ENCODE measurements at places on chromosomes 16 and 17.

DNA sequence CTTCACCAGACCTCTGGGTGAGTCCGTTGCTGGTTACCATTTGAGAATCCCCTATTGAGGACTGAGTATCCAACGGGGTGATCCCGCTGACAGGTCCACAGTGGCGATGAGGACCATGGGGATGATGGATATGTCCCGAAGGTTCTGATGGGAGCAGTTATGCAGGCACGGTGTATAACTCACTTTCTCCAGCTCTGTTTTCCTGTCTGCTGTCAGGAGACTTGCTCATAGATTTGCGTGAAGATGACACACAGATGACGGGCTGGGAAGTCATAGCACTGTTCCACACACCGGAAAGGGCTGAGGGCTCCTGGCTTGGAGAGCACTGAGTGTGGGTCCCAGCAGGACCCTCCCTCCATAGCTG is 22.2 kb upstream of the ADCY7 start:
- DNase-seq, result no peak

DNA sequence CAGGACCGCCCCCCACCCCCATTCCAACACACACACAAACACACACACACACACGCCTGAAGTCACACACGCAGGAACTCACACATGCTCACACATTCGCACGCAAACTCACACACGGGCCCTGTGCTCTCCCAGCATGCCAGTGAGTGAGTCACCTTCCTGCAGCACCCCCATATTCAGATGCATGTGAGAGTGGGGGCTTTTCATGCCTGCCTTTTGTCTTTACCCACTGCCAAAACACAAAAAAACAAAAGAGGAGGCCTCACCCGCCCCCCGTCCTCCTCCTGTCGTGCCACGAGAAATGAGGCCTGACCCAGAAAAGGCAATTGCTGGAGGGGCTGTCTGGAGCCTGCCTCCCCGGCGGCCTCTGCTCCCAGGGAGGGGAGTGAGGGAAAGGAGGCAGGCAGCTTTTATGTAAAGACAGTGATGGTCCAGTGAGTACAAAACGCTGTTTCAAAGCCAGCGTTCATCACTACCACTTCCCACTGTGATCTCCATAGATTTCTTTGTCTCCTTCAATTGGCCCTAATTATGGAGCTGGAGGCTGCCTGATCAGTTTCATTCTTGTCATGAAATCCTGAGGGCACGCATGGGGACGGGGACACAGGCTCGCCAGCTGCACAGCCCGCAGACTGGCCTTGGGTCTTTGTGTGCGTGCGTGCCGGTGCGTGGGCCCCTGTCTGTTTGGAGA is 29.5 kb upstream of the GSE1 start:
- no peak for DNase-seq

GRCh38 chr17:12242345-12242954 is 221.8 kb downstream of the MAP2K4 start:
- no peak for DNase-seq

- no peak for DNase-seq
Measured at GRCh38 chr16:66858740-66859396, 14.7 kb downstream of the CA7 start.

DNA sequence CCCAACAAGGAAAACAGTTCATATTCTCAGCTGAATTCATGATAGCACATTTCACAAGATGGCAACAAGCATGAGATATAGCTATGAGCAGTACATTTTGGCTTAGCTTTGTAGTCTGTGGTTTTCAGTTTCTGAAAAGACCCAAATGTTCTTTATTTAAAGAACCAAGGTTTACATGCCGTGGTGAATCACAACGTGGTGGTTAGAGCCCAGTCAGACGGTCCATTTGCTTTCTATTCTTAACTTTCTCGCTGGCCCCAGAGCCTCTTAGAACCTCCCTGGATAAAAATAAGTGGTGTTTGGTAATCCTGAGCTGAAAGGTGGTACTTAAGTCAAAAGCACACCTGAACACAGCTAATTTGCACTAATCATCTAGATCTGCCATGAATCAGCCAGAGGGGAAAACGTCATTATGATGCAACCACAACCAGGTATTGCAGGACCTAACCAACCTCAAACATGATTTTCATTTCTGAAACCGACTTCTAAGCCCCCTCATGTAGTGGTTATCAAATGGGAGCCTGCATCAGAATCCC is 18.6 kb upstream of the HAPSTR1 start:
- no peak for DNase-seq

DNA sequence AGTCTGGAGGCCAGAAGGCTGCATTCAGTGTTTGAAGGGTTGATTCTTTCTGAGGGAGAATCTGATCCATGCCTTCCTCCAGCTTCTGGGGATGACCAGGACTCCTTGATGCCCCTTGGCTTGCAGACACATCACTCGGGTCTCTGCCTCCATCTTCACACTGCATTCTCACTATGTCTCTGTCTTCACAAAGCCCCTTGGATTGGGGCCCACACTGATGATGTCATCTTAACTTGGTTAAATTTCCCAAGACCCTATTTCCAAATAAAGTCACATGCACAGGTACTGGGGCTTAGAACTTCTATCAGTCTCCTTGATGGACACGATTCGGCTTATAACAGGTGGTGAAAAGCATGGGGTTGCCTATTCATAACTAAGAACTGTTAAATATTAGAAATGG is 112.1 kb upstream of the MYOCD start:
- DNase-seq, result no peak

DNA sequence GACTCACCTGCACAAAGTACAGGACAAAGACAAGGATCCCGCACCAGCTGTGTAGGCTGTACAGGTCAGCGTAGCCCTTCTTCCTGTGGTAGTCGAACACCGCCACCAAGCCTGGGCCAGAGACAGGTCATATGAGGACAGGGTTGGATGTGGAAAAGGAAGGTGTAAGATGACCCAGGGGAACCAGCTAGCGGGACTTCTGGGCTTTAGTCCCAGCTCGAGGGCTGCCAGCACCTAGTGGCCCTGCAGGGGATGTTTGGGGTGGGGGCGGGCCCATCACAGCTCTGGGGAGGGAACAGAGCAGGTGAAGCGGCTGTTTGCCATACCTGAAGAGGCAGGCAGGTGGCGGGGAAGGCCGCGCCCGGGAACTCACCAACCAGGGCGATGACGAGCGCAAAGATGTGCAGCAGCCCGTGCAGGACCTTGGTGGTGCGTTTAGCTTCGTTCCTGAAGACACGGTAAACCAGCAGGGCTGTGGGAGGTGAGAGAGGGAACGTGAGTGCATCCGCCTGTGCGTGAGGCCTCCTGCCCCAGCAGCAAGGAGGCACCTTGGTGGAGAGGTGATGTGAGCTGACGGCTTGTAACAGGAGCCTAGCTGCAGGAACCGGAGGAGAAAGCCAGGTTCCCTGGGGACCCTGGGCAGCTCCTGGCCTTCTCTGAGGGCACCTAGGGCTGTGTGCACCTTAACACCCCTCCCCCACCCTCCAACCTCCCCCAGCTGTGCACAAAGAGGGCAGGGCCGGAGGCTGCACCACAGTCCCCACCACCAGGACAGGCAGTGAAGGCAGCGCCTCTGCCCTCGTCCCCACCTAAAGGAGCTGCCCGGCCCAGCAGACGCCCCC is 10.2 kb downstream of the CYB561 start:
- no peak for DNase-seq

DNA sequence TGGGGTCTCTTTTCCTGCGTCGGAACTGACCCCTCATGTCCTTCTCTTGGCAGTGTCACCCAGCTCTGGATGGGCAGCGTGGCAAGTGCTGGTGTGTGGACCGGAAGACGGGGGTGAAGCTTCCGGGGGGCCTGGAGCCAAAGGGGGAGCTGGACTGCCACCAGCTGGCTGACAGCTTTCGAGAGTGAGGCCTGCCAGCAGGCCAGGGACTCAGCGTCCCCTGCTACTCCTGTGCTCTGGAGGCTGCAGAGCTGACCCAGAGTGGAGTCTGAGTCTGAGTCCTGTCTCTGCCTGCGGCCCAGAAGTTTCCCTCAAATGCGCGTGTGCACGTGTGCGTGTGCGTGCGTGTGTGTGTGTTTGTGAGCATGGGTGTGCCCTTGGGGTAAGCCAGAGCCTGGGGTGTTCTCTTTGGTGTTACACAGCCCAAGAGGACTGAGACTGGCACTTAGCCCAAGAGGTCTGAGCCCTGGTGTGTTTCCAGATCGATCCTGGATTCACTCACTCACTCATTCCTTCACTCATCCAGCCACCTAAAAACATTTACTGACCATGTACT is 13.2 kb downstream of the IGFBP4 start:
- DNase-seq, result no peak

DNA sequence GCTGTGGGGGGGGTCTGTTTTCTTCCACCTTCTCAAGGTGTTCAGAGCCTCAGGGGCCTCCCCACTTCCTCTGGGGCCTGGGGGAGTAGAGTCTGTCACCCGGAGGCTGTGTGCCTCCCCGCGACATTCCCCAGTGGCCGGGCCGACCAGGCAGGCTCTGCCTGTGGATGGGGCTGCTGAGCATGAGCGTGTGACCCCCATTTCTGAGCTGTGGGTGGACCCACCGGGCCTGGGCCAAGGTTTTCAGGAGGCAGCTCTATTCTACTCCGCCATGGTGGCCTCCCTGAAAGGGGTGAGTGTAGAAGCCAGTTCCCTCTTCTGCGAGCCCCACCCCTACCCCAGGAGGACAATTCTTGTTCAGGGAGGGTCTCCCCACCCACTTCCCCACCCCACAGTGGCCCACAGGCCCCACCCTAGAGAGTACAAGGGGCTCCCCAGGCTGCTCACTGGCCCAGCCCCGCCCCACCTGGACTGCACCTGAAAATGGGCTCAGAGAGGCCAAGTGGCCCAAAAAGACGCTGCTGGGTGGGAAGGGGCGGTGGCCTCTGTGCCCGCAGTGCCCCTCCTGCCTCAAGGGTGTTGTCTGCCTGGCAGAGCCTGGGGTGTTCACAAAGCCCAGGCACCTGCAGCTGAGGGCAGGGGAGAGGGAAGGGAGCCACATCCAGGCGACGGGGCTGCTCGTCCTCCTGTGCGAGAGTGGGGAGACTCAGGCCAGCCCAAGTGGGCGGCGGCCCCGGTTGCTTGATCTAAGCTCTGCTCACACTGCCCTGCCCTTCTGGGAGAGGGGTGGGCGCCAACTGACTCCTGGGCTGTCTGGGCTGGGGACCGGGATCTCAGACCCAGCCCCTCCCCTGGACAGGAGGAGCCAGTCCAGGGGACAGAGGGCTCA is 1.3 kb downstream of the MSLN start:
- no peak for DNase-seq

DNA sequence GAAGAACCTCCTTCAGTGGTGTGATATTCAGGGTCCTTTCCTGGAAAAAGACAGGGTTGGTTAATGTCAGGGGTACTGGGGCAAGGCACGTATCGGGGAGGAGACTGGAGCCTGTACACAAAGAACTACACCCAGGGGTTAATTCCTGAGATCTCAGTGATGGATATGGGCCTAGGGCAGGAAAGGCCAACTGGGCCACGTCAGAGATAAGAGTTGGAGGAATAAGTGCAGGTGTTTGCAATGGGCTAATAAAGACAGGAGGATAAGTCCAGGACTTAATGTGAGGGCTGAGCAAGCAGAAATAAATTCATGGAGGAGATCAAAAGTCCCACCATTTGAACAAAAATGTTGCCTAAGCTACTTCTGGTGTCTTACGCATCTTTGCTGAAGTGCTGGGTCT is 10.4 kb upstream of the HERPUD1 start:
- DNase-seq, result no peak

- no peak for DNase-seq
Measured at GRCh38 chr17:48552466-48553189, 7.7 kb upstream of the HOXB2 start.

GRCh38 chr17:67566656-67567055 is 151.1 kb upstream of the NOL11 start:
- DNase-seq, result no peak

DNA sequence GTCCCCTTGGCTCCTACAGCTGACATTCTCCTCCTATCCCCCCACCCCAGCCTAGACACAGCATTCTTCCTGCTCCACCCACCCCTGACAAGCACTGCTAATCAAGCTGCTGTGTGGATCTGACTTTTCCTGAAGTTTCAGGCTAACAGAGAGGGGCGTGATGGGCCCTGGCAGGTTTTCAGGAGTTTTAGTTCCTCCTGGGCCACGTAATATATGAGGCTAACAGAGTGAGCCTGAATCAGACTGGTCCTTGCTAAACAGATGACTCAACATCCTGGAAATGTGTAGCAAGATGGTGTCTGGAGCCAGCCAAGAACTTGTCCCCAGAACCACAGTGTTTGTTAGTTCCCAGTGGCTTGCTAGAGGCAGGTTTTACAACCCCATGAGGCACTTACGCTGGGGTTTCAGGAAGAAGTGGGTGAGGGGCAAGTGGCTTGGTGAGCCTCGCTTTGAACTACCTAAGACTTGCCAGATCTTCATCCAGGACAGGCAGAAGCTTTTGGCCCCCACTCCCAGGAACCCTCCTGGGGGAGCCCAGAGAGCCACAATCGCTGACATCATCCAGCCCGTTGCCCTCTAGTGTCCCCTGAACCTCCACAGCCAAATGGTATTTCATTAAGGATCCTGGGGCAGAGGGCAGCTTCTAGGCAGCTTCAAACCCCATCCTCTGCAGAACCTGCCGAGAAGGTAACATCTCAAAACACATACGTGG is 15.9 kb downstream of the TMEM92 start:
- DNase-seq, result peak; percentile 74

- no peak for DNase-seq
Measured at GRCh38 chr16:85068746-85069145, 41.2 kb downstream of the KIAA0513 start.

- no peak for DNase-seq
Measured at GRCh38 chr17:46737326-46737725, 81.2 kb downstream of the WNT3 start.

DNA sequence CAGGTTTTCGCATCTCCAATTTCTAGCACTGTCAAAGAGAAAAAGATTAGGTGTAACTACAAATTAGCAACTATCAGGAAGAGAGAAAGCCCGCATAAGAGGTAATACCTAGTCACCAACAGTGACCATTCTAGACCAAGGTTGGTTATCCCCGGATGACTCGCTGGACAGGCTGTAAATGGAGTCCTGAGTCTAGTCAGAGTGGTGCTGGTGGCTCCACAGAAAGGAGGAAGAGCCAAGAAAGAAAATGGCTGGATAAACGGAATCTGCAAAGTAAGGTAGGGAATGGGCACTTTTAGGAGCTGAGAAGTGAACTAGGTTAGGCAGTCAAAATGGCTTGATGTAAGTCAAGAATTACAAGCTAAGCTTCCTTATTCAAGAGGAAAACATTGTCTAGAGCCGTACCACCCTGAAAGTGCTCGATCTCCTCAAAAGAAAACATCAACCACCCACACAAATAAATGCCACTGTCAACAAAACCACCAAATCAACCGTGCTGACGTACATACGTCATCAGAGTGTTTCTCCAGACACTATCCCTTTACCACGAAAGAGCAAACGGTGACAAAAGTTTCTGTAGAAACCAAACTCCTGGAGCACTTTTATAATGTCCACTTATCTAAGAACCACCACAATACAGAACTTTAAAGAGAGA is 2.2 kb downstream of the GSPT1 start:
- DNase-seq, result no peak

All from HS-27A (cell line).